ENCODE measurements at places on chromosomes 16 and 17. TPM values are rescaled to one million over a fixed set of nuclear protein-coding genes. Genes with fewer than 3 reads are reported as not detected.
A peak's percentile ranks its signal among the peaks of the same experiment; 100 is the strongest.

C16orf86 gene
- 4.3 TPM for total RNA-seq

TAT gene
- 0.13 TPM for total RNA-seq

DNA sequence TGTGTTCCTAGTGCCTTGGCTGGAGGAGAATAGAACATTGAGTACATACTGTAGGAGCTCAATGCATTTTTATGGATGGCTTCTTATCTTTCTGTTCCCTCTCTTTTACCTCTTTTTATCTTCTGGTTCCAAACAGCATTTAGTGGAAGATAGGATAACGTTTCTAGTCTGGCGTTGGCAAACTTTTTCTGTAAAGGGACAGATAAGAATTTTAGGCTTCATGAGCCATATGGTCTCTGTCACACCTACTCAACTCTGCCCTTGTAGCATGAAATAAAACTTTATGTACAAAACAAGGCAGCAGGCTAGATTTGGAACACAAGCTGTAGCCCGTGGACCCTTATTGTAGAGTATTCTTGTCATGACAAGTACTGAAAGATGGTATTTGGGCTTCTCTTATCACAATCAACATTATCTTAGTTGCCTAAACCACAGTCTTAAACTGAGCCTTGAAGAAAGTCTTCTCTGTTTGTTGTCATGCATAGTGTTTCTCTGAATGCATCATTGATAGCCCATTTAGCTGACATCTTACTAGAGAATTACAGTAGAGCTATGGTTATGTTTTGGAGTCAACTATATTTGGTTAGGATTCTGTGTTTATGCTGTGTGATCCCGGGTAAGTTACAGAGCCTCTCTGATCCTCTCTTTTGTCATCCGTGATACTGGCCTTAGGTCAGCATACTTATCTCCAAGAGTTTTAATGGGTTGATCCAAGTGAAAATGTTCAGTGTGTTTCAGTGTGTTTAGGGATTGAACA lies 80.2 kb downstream of the HS3ST4 start:
- DNase-seq: no peak

DNA sequence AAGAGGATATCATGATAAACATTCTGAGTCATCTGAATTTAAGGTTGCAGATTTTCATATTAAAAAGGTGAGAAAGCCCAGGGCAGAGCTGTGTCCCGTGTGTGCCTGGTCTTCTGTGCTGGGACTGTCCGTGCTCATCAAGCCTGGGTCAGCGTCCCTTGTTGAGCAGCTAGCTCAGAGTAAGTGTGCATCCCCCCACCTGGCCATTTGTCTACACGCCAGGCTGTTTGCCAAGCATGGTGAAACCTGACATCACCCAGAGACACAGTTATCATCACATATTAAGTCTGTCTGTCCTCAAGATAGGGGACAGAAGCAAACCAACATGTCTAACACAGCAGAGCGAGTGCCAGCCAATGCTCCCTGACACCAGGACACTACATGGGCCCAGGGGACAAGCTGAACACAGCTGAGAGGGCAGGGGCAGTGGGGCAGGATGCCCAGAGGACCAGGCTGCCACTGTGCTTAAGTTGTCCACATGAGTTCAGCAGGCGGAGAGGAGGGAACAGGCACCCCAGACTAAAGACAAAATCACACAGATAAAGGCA lies 57.9 kb upstream of the CNEP1R1 start:
- peak; percentile 59 for DNase-seq

- DNase-seq: no peak
Observed at GRCh38 chr17:57124053-57124452, 39.0 kb downstream of the AKAP1 start.

- no peak for DNase-seq
Observed at GRCh38 chr16:50547340-50548124, 664 bp upstream of the NKD1 start.

DNA sequence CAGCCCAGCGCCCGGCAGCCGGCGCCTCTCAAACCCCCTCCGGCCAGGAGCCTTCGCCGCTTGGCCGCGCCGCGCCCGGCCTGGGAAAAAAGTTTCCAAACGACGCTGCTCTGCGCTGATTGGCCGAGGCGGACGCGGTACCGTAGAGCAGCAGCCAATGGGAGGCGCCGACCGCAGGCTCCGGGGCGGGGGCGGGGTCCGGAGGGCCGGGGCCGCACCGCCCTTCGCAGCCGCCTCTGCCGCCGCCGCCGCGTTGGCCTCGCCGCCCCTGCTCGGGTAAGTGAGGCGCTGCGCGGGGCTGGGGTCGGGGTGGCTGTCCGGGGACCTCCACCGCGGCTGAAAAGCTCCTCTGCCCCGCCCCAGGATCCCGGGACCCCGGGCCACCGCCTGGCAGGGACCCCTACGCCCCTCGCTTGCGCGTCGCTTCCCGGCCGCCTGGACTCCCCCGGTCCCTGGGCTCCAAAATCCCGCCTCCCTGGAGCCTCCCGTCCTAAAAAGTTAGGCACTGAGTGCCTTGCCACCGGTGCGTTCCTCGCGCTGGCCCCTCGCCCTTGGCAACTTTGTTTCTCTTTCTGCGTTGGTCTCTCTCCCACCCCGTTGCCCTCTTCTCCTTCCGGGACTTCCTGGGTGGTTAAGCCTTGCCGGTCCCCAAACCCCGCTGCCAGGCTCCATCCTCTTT lies at the start of gene NDE1:
NDE1 (plus strand) TSS at position 227 of the 679 bp plus-strand sequence. CDS start 14,534 bp downstream, outside the sequence.
- peak; percentile 96 for DNase-seq
